ENCODE measurements at places on chromosomes 4 and X. TPM values are rescaled to one million over a fixed set of nuclear protein-coding genes. Genes with fewer than 3 reads are reported as not detected.

The TBC1D8B gene
- 0.22 TPM for total RNA-seq

The SRPK3 gene
- not detected for total RNA-seq

The TMEM271 gene
- total RNA-seq = not detected

The CCSER1 gene
- total RNA-seq = 0.71 TPM

The SCRG1 gene
- total RNA-seq = not detected

The NEIL3 gene
- total RNA-seq = 0.25 TPM

DNA sequence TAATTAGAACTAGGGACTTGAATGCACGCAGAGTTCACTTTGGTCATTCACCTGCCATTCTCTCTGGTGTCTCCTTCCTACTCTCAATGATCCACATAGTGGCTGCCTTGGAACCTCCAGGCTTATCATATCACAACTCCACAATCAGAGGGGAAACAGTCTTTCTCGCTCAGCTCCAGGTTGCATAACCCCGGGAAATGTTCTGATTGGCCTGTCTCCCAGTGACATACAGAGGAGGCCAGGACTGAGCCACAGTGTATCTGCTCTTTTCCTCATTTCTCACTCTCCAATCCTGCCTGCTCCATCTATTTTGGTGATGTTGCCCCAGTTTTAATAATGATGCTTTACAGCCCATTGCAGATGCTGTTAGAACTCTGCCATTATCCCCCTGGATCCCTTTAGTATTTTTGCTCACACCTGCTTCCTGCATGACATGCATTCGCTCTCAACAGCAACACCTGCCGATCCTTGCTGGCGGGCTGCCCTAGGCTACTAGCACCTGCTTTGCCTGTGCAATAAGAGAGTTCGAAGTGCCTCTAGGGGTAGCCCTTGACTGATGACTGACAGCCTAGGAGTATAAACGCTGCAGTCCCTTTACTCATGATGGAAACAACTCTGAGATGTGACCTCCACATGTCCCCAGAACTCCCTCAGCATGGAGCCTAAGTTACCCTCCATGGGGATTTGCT, 211.3 kb upstream of the RPS6KA3 start:
- no peaks in the 10 kb centered on the region for H3K27me3 ChIP-seq
- no peak overlapping the region for H3K27ac ChIP-seq
- no peaks in the 10 kb centered on the region for H3K36me3 ChIP-seq

DNA sequence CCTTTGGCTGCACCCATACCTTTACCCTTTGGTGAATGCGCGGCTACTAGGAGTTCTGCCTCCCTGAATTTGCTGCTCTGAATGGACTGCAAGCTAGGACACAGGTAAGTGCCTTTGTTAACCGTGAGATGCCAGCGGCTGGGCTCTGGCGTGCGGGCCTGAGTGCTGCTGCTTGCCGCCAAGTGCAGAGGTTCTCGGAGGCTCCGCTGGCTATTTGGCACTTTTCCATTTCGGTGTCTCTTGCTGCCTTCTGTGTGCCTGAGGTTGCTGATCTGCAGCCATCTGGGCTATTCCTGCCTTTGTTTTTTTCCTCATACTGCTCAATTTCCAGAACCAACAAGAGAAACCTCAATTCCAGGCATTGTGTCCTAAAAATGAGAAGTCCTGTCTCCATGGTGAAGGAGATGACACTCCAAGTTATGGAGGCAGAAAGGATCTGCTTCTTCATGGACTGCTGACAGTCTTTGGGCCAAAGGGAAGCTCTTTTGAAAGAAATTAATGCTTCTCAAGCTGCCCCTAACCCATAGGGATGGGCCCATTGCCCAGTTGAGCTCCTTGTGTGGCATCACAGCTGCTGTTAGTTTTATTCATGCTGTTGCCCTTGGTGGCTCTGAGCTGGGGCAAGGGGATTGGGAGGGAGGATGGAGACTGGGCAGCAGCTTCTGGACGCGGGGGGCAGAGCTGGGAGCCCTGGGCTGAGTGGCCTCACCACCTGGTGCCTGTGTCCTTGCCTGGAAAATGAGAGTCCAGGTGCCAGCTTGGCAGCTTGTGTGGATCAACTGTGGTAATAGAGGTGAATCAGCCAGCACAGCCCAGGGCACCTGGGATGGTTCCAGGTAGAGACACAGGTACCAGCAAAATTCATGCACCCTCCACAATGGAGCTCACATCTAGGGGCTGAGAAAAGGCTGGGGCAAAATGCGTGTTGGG, 3.8 kb upstream of the TBC1D14 start:
- H3K4me3 ChIP-seq = no peak overlapping the region
- no peak overlapping the region for H3K27ac ChIP-seq
- DNase-seq = no peak
- H3K27me3 ChIP-seq = no peaks in the 10 kb centered on the region
- H3K4me1 ChIP-seq = peaks cover 40% of the 10 kb centered on the region

GRCh38 chr4:52617336-52618020, 41.6 kb downstream of the USP46 start:
- H3K27me3 ChIP-seq = no peaks in the 10 kb centered on the region
- H3K4me1 ChIP-seq = peaks cover 16% of the 10 kb centered on the region
- H3K4me3 ChIP-seq = no peak overlapping the region
- no peaks in the 10 kb centered on the region for H3K36me3 ChIP-seq

DNA sequence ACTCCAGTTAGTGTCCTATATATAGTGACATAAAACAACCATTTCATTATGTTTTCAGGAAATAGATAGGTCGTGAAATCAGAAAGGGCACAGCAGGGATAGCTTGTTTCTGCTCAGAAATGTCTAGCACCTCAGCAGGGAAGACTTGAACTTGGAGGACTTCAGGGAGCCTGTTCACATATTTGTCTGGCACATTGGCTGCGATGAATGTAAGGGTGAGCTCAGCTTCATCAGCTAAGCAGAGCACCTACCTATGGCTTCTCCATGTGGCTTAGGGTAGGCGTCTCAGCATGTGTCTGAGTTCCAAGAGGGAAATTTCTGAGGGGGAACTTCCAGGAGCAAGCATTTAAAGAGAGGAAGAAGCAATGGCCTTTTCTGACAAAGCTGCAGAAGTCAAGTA, 126.2 kb downstream of the PCDH10 start:
- H3K4me1 ChIP-seq = no peaks in the 10 kb centered on the region
- H3K27ac ChIP-seq = no peak overlapping the region
- H3K27me3 ChIP-seq = no peaks in the 10 kb centered on the region

DNA sequence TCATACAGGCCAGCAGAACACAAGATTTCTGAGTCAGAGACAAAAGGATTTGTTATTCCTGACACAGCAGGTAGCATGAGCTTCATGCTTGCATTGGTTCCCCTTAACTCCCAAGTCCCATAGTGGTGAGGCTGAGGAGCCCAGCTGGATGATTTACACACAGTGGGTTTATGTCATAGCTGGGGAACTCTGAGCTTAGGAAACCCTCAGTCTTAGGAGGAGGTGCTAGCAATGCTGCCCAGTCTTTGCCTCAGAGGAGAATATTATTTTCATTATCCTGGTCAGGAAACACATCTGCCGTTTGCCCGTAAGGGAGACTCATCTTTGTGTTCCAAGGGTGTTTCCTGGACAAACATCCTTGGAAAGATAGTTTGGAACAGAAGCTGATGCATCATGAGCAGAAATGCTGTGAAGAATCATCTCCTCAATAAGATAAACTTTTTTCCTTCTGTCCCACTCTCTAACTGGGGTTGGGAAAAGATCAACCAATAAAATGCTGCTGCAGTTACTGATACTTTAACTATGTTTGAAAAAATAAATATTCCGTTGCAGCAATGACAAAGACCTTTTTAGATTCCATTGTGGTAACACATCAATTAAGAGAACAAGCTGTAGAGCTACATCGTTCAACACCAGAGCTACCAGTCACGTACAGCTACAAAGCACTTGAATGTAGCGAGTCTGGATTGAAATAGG, 146.8 kb downstream of the DCLK2 start:
- no peaks in the 10 kb centered on the region for H3K4me1 ChIP-seq
- no peak overlapping the region for H3K27ac ChIP-seq
- H3K36me3 ChIP-seq = no peaks in the 10 kb centered on the region
- H3K27me3 ChIP-seq = peaks cover 2% of the 10 kb centered on the region
- no peak for DNase-seq

DNA sequence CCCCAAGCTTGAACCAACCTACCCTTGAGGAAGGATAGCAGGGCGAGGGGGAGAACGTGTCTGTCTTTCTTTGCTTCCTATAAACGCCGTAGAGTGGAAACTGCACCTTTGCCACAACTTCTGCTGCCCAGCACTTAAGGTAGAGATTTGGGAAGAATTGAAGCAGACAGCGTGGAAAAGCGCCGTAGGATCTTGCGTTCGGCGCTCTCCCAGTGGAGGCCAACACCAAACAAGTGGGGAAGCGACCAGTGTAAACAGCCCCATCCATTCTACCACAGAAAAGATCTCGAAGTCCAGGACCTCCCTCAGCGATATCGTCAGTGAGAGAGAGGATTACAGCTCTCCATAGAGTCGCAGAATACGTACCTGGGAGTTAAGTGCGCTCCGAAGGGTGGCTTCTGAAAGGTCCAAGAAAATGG, 3.9 kb upstream of the NKX6-1 start:
- H3K27me3 ChIP-seq = peaks cover 91% of the 10 kb centered on the region
- no peak for DNase-seq
- no peak overlapping the region for H3K27ac ChIP-seq
- H3K4me3 ChIP-seq = no peak overlapping the region

GRCh38 chr4:13498469-13498868, 14.3 kb upstream of the RAB28 start:
- H3K27ac ChIP-seq = no peak overlapping the region
- no peaks in the 10 kb centered on the region for H3K36me3 ChIP-seq
- peaks cover 4% of the 10 kb centered on the region for H3K27me3 ChIP-seq
- no peak overlapping the region for H3K4me3 ChIP-seq

DNA sequence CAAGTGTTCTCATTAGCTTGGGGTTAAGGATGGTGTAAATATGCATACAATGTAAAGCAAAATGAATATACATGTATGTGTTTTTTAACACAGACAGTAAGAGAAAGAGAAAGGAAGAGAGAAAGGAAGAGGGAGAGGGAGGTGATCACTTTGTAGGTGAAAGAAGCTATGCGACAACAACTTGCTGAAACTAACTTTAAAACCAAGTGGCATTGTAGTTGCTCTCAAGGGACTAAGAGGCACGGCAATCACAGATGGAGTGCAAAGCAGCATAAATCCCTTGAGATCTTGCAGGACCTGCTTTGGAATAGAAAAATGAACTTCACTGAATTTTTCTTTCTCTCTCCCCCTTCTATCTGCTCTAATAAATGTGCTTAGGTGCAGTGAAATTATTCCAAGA, 1665.0 kb upstream of the TENM3 start:
- H3K4me3 ChIP-seq = no peak overlapping the region
- H3K36me3 ChIP-seq = no peaks in the 10 kb centered on the region
- no peak for DNase-seq
- H3K27ac ChIP-seq = no peak overlapping the region
- no peaks in the 10 kb centered on the region for H3K4me1 ChIP-seq

DNA sequence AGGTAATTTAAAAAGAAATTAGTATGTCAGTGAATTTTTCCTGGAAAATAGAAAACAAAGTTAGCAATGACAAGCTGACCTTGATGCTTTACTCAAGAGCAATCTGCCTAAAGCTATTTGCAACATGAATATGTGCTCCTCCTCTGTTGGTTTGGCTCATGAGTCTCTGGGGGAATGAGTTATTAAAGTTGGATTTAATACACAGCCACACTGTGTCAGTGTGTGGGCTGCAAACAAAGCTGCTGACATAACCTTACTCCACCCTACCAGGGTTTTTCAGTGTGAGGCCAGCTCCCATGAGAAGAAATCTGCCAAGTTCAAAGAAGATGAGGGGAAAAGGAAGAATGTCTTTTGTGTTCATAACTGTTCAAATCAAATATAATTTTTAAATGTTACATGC, 280.5 kb downstream of the TLL1 start:
- H3K27me3 ChIP-seq = no peaks in the 10 kb centered on the region
- H3K4me3 ChIP-seq = no peak overlapping the region
- H3K27ac ChIP-seq = no peak overlapping the region
- H3K4me1 ChIP-seq = no peaks in the 10 kb centered on the region
- no peak for DNase-seq

- H3K4me3 ChIP-seq = no peak overlapping the region
- DNase-seq = no peak
- H3K36me3 ChIP-seq = peaks cover 12% of the 10 kb centered on the region
- H3K27me3 ChIP-seq = no peaks in the 10 kb centered on the region
- H3K4me1 ChIP-seq = no peaks in the 10 kb centered on the region
Observed at GRCh38 chrX:348461-349117, 30.0 kb upstream of the GTPBP6 start.

DNA sequence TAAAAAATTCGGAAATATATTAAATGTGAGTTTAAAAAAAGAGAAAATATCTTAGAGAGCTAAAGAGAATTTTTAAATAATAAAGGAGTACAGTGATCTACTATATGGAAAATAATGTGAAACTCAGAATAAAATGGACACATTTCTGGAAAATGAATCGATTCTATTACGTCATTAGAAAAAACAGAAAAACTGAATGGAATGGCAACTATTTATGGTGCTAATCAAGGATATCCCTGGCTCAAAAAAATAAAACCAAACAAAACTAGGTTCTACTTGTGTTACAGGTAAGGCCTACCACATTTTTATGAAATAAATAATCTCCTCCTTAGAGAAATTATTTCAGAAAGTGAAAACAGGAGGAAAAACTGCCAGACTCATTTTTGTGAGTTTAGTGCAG, 5.5 kb upstream of the SLC7A11 start:
- no peak overlapping the region for H3K27ac ChIP-seq
- no peaks in the 10 kb centered on the region for H3K27me3 ChIP-seq
- H3K4me1 ChIP-seq = no peaks in the 10 kb centered on the region
- no peak for DNase-seq
- H3K4me3 ChIP-seq = no peak overlapping the region

DNA sequence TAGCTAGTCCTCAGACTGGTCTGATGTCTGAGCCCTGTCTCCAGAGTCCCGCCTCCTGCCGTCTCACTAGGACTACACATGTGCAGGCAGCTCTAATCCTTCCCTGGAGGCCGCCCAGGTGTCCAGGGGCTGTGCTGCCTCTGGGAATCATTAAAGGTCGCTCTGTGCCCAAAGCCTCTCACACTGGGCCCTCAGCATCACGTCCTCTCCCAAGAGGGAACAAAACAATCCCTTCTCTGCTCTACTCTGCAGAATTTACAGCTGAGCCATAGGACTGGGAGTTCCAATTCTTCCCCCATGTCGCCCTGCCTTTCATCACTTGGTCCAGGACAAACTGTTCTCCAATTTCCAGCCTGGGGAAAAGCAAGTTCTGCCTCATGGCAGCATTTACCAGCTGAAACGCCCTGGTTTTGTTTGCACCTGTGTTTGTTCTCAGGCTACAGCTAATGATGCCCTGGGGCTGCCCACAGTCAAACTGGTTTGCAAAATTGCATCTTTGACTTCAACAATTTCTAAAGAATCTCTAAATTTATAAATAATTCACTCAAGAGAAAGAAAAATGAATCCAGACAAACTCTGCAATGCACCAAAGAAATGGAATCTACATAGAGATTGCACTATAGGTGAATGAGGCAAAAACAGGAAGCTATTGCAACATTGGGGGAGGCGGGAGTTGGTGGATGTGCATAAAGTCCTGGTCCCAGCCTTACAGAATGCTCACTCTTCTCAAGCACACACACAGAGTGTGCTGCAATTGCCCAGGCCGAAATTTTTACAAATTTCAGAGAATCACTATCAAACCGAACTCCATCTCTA, 7.2 kb upstream of the MRFAP1 start:
- H3K4me1 ChIP-seq = no peaks in the 10 kb centered on the region
- no peaks in the 10 kb centered on the region for H3K36me3 ChIP-seq
- H3K4me3 ChIP-seq = no peak overlapping the region
- no peak overlapping the region for H3K27ac ChIP-seq
- DNase-seq = no peak

- H3K36me3 ChIP-seq = no peaks in the 10 kb centered on the region
- H3K27me3 ChIP-seq = no peaks in the 10 kb centered on the region
- no peak for DNase-seq
- no peaks in the 10 kb centered on the region for H3K4me1 ChIP-seq
Observed at GRCh38 chrX:108584617-108585211, 145.1 kb downstream of the COL4A5 start.

All from CD4-positive, alpha-beta T cell (primary cell).